CD4-positive, alpha-beta memory T cell (primary cell): ENCODE measurements at places on chromosomes 5 and 9. TPM values are rescaled to one million over a fixed set of nuclear protein-coding genes. Genes with fewer than 3 reads are reported as not detected.

PCDHGA9 gene
- 0.25 TPM for total RNA-seq

PRSS3 gene
- total RNA-seq: not detected

FCHSD1 gene
- total RNA-seq: 110 TPM

COL23A1 gene
- total RNA-seq: 0.17 TPM

CMYA5 gene
- total RNA-seq: 0.20 TPM

PCDHAC1 gene
- not detected for total RNA-seq

CER1 gene
- total RNA-seq: not detected

CAMLG gene
- 33.8 TPM for total RNA-seq
